ENCODE measurements at places on chromosomes 2 and 18.

DNA sequence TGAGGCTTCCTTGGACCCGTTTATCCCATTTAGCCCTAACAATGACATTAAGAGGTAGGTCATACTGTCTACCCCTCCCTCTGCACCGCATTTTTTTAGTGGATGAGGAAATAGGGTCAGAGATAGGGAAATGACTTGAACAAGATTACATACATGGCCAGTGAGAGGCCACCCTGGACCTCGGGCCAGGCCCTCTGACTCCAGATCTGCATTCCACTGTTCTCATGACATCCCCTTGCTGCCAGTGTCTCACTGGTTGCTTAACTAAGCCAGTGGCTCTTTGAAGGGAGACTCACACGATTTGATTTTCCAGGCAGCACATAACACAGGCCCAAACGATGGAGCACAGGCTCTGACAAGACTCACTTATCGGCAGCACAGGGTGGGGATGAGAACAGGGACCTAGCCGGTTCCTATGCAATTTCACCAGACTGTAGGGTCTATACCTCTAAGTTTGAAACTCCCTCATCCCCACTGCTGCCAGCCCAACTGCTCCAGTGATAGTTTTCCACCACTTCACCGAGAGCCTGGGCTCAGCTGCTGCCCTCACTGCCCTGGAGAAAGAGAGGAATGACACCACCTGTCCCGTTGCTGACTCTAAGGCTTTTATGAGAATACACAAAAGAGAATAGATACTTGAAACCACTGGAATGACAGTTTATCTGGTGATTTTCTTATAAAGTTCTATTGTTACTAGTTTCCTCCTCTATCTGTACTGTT, 82.5 kb downstream of the TMEM247 start:
- DNase-seq: no peak

DNA sequence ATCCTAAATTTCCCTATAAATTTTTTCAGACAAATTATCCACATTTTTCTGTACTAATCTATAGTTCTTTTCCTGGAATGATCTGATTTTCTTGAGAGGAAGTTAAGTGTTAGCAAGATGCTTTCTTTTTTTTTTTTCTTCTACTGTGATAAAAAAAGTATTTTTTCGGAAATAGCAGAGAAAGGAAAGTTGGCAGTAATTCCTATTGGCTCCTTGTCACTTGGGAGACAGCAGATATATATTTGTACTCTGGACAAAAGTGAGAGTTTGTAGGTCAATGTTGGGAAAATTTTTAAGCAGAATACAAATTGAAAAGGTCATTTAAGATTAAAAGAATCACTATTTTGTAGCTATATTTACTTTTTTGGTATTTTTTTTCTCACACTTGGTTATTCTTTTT, 635.7 kb upstream of the NRXN1 start:
- no peak for DNase-seq

GRCh38 chr2:230060672-230061293, 7.9 kb downstream of the SLC16A14 start:
- no peak for DNase-seq

- no peak for DNase-seq
Observed at GRCh38 chr2:26889796-26890195, 41.9 kb downstream of the DPYSL5 start.

- DNase-seq: no peak
Observed at GRCh38 chr18:24306201-24306600, 91.4 kb downstream of the OSBPL1A start.

GRCh38 chr2:229071292-229071976, 199.7 kb downstream of the PID1 start:
- DNase-seq: no peak

GRCh38 chr2:222050981-222051380, 247.8 kb downstream of the PAX3 start:
- DNase-seq: no peak

GRCh38 chr2:168749297-168749696, 53.1 kb upstream of the NOSTRIN start:
- DNase-seq: no peak

GRCh38 chr2:111222204-111222866, 101.6 kb downstream of the BCL2L11 start:
- DNase-seq: no peak

DNA sequence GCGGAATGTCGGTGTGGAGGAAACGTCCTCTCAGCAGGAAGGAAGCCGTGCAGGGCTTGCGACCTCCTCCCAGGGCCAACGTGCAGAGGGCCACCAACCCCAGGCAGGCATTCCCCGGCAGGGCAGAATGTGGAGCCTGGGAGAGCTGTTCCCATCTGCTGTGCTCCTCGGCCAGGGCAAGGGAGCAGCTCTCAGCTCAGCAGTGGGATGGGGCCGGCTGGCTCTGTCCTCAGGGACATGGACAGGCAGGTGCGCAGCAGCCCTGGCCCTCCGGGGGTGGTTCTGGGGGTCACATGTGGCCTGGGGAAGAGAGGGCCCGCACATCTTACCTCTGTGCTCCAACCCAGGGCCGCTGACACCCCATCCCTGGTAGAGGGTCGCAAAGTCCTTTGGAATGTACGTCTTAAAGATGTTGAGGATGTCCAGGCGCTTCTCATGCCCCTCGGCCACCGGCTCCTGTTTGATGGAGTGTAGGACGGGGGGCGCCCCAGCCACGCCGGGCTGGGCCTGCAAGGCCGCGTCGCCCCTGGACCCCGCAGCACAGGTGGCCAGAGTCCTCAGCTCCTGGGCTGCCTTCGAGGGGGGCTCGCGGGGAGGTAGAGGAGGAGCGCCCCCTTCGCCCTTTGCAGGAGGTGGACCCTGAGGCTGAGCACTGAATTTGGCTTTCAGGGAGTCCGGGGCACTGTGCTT, 116.4 kb downstream of the ZNF516 start:
- no peak for DNase-seq

DNA sequence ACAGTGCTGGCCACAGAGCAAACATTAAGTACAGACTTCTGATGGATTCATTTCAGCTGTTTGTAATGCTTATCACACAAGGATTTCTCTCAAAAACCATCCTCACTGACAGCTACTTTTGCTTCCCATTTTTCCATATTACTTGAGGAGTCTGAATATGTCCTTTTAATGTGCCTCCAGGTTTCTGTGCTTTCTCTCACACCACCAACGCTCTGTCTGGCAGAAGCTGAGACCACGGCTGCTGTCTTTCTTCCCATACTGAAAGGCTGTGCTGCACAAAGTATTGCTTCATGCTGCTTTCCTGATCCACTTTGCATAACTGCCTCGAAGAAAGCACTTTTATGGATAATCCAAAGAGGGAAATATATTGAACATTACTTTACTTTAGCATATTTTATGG, 312.1 kb upstream of the ZEB2 start:
- DNase-seq: no peak

DNA sequence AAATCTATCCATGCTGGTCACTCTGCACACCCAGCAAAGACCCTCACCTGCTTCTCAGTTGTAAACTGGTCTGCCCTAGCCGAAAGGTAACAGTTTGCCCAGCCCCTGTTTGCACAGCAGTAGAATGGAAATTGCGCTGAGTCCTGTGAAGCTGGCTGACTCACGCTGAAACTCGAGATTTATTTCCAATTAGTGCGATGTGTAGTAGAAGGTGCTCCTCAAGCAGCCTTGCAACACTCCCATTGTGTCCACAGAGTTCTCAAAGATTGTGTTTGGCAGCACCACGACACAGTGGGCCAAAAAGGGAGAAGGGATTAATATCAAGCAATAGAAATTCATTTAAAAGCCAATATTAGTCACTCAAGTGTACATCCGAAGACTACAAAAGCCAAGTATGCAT, 21.7 kb upstream of the APCDD1 start:
- DNase-seq: no peak

GRCh38 chr2:7053650-7054265, 136.5 kb downstream of the RNF144A start:
- DNase-seq: no peak

Measured in HTR-8/SVneo (cell line).